Stimulated activated effector memory CD8-positive, alpha-beta T cell treated with anti-CD3 and anti-CD28 coated beads, Interleukin-12 subunit alpha, Interleukin-12 subunit beta, amount 100 ng/mL, for 72 hours (primary cell): ENCODE measurements at places on chromosomes 11 and 22.

- no peak for DNase-seq
These were observed 61.5 kb downstream of the BTG4 start for GRCh38 chr11:111450480-111451320.

DNA sequence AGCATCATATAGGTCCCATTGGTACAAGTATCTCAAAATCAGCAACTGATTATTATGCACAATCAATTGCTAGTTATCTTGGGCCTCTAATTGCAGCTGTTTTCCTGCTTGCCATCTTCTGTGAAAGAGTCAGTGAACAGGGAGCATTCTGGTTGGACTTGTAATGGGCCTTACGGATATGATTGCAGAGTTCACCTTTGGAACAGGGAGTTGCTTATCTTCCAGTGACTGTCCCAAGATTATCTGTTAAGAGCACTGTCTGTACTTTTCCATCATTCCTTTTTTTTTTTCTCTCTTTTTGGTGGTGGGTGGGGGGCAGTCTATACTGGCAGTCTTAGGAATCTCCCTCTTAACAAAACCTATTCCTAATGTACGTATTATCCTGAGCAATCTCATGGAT lies 17.8 kb downstream of the OR8G5 start:
- DNase-seq: no peak

DNA sequence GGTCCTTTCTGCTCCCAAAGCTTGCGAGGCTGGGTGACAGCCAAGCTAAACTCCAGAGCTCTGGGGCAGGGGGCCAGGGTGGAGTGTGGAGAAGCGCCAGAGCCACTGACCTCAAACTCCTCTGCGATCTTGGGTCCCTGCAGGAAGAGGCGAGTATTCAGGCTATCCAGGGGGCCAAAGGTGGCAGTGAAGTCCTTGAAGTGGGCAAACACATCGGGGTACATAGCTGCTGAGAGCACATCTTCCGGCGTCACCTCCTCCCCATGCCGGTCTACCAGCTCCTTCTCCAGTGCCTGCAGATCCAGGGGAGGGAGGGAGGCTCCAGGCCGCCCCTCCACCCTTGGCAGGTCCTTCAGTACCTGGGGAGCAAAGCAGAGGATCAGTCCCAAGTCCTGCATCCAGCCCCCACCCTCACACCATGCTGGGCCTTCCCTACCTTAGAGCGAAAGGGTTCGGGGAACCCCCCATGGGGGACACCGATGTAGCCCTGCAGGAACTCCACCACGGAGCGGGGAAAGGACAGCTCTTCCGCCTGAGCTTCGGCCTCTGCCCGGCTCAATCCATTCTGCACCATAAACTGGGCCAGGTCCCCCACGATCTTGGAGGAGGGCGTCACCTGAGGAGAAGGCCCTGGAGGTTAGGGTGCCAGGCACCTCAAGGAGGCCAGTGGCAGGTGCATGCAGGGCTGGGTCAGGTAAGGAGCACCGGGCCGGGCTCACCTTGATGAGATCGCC lies 6.4 kb downstream of the RCE1 start:
- no peak for DNase-seq

GRCh38 chr11:120389693-120390584 lies 53.7 kb downstream of the ARHGEF12 start:
- no peak for DNase-seq

- DNase-seq: no peak
These were observed 55.5 kb downstream of the MAPK1 start for GRCh38 chr22:21811982-21812381.

DNA sequence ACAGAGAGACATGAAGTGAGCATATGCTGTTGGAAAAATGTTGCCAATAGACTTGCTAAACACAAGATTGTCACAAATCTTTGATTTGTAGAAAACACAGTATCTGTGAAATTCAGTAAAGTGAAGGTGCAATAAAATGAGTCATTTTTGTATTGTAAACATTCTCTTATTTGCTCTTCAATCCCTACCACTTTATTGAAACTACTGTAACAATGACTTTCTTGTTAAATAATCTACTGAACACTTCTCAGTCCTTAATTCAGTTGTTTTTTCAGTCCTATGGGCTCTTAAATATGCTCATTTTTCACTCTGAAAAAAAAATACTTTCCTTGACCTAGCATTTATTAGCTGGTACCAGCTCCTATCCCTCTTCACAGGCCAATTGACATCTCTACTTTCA lies 531.9 kb downstream of the DLG2 start:
- no peak for DNase-seq

GRCh38 chr11:116702772-116703385 lies 69.9 kb downstream of the BUD13 start:
- no peak for DNase-seq

GRCh38 chr11:27477243-27477642 lies 4.7 kb upstream of the LGR4 start:
- DNase-seq: no peak

GRCh38 chr11:44775366-44775984 lies 48.7 kb downstream of the TSPAN18 start:
- peak; percentile 68 for DNase-seq
